ENCODE measurements at places on chromosomes 1 and 21. TPM values are rescaled to one million over a fixed set of nuclear protein-coding genes. Genes with fewer than 3 reads are reported as not detected.

DNA sequence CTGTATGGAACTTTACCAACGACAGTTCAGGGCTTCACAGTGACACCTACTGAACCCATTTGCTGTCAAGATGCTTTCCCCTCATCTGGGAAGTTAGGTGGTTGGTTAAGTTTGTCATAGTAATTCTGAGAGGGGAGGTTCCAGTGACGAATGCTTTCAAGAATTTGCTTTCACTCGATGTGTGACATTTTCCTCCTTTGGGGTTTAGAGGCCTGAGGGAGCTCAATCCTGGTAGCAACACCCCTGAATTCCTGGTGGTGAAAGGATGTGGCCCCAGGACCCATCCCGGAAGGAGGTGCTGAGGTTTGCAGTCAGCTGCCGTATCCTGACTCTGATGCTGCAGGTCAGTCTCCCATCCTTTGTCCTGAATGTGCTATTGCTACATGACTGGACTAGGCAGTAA lies 2.8 kb downstream of the PIGV start:
- DNase-seq = no peak

DNA sequence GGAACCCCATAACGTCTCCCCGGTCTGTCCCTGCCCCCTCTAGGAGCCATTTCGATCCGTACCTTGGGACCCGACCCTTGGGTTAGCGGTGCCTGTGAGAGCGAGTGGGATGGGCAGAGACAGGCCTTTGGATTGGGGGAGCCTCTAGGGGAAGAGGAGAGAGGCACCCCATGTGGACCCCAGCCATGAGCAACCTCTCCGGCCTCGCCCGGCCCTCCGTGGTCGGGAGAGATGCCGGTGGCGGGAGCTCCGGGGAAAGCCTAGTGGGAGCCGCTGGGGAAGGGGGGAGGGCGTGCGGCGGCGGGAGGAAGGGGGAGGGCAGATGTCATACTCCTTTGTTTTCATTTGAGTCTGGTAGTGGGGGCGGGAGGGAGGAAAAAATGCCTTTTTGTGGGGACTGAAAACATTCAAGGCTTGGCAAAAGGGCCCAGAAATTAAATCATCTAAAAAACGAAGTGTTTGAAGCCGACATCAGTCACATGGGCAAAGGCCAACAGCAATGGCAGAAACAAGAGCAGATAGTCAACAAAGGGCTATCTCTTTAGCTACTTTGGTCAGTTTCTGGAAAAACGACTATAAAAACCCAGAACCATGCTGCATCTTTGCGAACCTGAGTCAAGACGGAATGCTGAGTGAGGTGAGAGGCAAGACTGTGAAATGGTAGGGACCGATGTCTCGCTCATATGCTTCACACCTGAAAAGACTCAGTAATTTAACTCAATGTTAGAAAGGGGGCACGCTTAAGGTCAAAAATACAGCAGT lies 758 bp downstream of the PTBP2 start:
- DNase-seq = peak; percentile 59

The ESPN gene
- 17.3 TPM for total RNA-seq

DNA sequence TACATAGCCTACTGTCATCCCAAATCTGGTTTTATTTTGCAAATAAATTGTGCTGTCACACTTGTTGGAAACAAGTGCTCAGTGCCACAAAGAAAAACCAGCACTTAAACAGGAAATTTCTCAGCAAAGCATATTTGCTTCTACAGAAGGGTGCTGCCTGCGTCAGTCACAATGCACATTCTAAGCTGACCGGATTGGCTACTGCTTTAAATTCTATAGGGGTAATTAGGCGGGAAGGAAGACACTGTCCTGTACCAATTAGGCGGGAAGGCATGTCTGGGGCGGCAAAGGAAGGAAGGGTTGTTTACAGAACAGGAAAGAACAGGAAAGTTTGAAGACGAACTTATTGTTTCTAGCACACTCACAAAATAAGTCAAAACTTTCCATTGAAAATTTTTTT lies 2.8 kb downstream of the IFI16 start:
- DNase-seq = peak; percentile 67

DNA sequence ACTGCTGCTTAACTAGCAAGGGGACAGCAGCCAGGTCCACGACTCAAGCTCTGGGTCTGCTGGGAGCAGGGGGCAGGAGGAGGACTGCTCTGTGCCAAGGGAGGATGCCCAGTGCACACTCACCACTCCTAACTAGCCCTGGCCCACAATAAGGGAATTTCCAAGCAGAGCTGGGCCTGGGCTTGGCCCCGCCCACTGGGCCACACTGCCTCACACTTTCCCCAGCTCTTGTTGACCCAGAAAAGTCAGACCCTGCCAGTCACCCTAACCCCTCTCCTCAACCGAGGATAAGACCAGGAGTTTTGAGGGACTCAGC lies 18.7 kb downstream of the SLC9A1 start:
- DNase-seq = no peak

- DNase-seq = peak; percentile 39
Measured at GRCh38 chr1:211648980-211649934, 26.2 kb downstream of the NEK2 start.

The COL16A1 gene
- 54.8 TPM for total RNA-seq

DNA sequence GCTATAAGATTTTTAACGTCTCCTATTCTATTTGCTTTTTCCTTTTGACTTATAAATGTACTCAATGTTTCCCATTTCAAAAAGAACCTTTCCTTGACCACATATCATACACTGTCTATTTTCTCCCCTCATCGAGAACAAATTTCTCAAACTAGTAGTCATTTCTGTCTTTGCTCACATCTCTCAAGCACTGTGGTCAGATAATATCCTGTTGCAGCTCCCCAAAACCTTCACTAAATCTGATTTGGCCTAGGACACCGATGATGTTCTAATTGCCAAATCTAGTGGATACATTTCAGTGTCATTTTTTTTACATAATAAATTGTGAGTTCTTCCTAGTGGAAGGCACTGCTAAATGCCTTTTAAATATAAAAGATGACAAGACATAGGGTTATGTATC lies 19.4 kb downstream of the CXADR start:
- DNase-seq = no peak

GRCh38 chr1:147611021-147611426 lies 59.3 kb downstream of the ACP6 start:
- no peak for DNase-seq

- DNase-seq = no peak
Measured at GRCh38 chr1:38832370-38832734, 27.2 kb downstream of the RRAGC start.

DNA sequence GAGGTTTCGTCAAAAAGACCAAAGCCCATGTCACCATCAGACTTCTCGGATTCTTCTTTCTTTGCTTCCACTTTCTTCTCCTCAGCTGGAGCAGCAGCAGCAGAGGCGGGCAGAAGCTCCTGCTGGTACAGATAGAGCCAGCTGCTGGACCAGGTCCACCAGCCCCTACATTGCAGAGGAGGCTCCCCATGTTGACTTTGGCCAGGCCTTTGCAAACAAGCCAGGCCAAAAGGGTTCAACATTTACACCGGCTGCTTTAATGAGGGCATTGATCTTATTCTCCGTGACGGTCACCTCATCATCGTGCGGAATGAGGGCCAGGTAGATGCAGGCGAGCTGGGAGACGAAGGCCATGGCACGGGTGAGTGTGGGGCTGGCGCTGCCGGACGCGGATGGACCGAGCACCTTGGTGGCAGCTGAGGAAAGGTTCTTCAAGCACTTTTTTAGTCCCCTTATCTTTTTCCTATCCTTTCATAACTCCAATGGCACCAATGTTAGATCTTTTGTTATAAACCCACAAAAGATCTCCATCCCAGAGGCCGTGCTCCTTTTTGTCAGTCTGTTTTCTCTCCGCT lies 358.5 kb downstream of the RGS7 start:
- DNase-seq = no peak

DNA sequence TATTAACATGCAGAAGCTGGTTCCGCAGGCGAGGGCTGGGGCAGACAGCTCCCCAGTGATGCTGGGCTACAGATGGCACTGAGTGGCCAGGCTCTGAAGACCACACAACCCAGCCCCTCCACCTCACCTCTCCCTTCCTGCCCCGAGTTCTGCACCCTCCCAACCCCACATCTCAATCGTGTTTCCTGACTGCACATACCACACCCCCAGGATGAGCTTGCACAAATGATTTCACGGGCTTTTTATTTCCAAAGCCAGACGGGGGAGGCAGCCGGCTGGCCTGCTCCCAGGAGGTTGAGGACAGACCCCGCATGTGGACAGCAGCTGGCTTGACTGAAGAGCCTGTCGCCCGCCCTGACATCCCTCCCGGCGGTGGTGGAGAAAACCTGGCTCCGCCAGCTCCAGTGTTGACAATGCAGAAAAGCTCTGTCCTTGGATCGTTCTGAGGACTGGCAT lies 21.4 kb upstream of the ALDH4A1 start:
- no peak for DNase-seq

The CSF1 gene
- total RNA-seq = 8.9 TPM

The IQCC gene
- 8.3 TPM for total RNA-seq

- no peak for DNase-seq
Measured at GRCh38 chr1:247500865-247501264, 35.4 kb downstream of the OR2C3 start.

The MMEL1 gene
- total RNA-seq = 51.7 TPM

The GPR52 gene
- total RNA-seq = 17.3 TPM

The POLR3C gene
- total RNA-seq = 79.2 TPM

GRCh38 chr1:157069601-157070000 lies 24.1 kb upstream of the ARHGEF11 start:
- no peak for DNase-seq

- DNase-seq = no peak
Measured at GRCh38 chr1:33709783-33710718, 153.8 kb upstream of the HMGB4 start.

GRCh38 chr21:25563361-25564116 lies 43.7 kb downstream of the MRPL39 start:
- DNase-seq = peak; percentile 58

- peak; percentile 67 for DNase-seq
Measured at GRCh38 chr1:983798-984475, 2.0 kb upstream of the PERM1 start.

- DNase-seq = no peak
Measured at GRCh38 chr21:44024887-44025353, 12.8 kb downstream of the TRAPPC10 start.

DNA sequence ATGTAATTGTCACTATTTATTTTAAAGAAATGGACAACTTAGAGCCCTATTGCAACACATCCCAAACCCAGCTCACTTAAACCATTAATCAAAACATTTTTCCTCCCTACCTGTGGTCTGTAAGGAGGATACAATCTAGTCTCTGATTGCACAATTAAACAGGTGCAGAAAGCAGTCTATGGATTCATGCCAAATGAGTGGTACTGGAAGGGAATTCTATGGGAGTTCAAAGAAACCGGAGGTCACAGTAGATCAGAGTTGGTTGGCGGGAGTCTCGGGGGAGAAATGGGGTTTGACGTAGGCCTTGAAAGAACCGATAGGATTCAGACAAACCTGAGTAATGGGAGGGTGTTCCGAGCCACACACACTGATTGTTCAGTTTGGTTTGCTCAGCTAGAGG lies 314.9 kb downstream of the KIF26B start:
- no peak for DNase-seq

The LAMTOR2 gene
- total RNA-seq = 75.5 TPM

The CFHR4 gene
- not detected for total RNA-seq

The DSCAM gene
- total RNA-seq = not detected

The IL19 gene
- total RNA-seq = not detected

GRCh38 chr1:27405074-27405473 lies 12.7 kb downstream of the GPR3 start:
- peak; percentile 49 for DNase-seq

GRCh38 chr1:156148216-156148615 lies 5.2 kb upstream of the SEMA4A start:
- no peak for DNase-seq

DNA sequence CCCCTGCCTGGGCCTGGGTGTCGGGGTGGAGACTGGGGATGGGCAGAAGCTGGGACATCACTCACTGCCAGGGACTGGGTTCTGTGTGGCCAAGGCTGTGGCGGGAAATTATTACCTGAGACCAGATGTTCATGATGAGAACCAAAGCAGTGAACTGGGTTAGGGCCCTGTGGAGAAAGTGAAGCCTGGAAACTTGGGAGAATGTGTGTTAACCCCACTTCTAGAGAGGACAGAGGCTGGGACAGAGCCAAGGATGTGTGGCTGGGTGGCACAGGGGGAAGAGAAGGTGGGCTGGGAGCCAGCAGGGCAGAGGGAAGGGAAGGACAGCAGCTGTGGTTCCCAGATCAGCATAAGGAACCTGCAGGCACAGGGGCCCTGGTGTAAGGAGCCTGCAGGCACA lies 31.3 kb downstream of the CNIH3 start:
- no peak for DNase-seq

The RXFP4 gene
- not detected for total RNA-seq

The C1orf50 gene
- total RNA-seq = 5.0 TPM

- DNase-seq = no peak
Measured at GRCh38 chr21:32350211-32350980, 42.4 kb downstream of the URB1 start.

The RPE65 gene
- total RNA-seq = not detected

The PLPPR4 gene
- not detected for total RNA-seq

- peak; percentile 77 for DNase-seq
Measured at GRCh38 chr1:206583707-206584648, 28.3 kb downstream of the EIF2D start.
